GM04504 (cell line): ENCODE measurements at places on chromosomes 1 and 21.

GRCh38 chr1:93345633-93346420, at the start of gene DR1:
DR1 (plus strand) TSS chr1:93345907; CDS start chr1:93346646, 739 bp downstream.
- peak; percentile 87 for DNase-seq

DNA sequence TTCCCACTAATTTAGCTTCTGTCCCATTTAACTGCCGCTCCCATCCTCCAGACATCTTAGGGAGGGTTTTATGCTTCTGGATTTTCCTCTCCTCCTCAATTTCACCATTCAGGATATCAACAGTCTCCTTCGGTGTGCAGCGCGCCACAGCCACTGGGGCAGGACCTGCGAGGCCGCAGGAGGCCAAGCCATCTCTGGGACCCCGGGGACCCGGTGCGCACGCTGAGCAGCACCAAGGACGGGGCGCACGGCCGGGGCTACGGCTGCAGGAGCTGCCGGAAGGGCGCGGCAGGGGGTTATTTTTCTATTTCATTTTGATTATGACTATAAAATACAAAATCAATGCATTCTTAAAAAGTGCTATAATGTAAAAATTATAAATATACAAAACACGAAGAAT, 1238.4 kb upstream of the NCAM2 start:
- DNase-seq, result no peak

DNA sequence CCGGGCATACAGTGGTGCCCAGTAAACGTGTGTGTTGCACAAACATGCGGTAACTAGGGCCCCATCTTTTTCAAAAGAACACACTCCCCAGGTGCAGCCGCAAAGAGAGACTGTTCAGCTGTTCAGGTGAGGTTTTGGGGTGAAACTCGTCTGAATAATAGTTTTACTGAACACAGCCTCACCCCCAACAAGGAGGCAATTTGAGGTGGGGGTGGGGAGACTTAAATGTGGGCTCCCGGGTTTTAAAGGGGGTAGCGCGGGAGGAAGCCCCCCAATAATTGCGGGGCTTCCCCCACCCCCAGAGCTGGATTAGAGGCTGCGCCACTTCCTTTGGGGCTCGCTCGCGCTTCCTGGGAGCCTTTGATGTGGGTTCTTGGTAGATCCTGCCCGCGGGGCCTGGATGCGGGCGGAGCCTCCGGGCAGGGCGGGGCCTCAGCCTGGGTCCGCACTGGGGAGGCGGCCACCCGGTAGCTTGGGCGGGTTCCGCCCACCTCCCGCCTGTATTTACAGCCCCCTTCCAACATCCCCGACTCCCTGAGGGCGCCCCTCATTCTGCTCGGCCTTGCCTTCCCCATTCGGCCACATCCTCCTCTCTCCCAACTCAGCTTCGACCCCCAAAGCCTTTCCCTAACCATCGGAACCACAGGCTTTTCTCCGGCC, 6.4 kb upstream of the EPHA2 start:
- no peak for DNase-seq

DNA sequence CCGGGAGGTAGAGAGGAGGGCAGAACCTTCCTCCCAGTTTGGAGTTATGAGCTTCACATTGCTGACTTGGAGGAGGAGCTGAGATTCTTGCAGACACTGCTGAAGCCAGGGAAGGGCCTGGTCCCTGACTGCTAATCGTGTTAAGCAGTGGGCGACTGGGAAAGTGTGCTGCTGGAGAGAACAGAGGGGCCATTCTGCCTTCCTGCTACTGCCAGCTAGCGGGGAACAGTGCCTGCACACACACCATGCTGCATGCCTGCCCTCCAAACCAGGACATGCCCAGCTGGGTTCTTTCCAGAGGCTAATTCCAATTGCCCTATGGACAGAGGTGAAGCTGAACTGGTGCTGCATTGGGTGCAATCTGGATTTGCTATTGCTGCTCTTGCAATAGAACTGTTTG, 281.4 kb downstream of the AJAP1 start:
- no peak for DNase-seq

DNA sequence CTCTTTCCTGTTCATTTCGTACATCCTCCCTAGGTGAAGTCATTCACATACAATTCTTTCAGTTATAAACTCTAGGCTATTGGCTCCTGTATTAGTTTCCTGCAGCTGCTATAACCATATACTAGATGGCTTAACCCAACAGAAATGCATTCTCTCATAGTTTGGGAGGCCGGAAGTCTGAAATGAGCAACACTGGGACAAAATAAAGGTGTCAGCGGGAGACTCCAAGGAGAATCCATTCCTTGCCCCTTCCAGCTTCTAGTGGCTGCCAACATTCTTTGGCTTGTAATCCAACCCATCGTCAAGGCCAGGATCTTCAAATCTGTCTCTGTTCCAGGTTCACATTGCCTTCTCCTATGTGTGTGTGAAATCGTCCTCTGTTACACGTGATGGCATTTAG, 71.3 kb downstream of the TOR3A start:
- no peak for DNase-seq

- no peak for DNase-seq
These were observed 2.0 kb downstream of the SKI start for GRCh38 chr1:2229911-2230731.

DNA sequence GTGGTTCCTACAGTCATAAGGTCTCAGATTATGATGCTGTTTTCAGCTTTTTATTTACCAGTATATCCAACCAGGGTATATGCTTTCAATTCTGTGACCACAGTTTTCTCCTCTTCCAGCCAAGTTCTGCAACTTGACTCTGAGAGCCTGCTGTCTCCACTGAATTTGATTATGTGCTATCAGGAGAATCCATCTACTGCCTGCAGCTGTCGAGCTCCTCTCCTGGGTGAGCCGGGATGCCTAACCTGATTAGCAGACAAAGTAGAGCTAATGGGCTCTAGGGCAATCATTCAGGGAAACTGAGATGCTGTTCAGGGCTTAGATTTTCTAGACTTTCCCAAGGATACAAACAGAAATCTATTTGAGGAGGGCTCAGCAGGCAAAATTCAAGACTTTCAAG, 271.5 kb upstream of the BEND5 start:
- no peak for DNase-seq

DNA sequence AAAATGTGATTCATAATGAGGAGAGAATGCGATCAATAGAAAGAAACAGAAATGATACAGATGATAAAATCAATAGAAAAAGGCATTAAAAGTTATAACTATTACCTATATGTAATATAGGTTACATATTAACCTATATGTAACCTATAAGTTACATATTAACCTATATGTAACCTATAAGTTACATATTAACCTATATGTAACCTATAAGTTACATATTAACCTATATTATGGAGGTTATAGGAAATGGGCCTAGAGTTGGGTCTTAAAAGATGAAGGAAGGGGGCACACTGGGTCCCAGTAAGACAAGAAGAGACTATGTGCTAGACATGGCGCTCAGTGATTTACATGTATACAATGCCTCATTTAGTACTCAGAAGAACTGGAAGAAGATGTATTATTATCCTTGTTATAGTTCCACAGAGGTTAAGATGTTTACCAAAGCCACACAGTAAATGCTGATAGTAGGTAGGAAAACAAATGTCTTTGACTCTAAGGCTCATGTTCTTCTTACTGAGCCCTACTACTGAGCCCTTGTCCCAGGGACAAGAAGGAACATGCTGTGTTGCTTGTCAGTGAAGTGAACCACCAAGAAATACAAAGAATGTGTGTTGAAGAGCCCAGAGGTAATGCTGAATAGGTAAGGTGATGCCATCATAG, 444.6 kb upstream of the PLXNA2 start:
- no peak for DNase-seq

DNA sequence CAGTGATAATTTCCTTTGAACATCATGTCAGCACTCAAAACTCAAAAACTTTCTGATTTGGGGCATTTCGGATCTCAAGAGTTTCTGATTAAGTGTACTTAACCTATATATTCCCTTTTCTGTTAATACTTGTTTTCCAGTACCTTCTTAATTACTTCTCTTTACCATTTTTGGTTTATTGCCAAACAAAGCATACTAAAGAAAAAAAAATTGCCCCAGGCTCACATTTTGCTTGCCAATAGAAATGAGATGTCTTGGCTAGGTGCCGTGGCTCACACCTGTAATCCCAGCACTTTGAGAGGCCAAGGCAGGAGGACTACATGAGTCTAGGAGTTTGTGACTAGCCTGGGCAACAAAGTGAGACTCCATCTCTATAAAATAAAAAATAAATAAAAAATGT, 4.8 kb downstream of the PSMD4 start:
- DNase-seq, result no peak

DNA sequence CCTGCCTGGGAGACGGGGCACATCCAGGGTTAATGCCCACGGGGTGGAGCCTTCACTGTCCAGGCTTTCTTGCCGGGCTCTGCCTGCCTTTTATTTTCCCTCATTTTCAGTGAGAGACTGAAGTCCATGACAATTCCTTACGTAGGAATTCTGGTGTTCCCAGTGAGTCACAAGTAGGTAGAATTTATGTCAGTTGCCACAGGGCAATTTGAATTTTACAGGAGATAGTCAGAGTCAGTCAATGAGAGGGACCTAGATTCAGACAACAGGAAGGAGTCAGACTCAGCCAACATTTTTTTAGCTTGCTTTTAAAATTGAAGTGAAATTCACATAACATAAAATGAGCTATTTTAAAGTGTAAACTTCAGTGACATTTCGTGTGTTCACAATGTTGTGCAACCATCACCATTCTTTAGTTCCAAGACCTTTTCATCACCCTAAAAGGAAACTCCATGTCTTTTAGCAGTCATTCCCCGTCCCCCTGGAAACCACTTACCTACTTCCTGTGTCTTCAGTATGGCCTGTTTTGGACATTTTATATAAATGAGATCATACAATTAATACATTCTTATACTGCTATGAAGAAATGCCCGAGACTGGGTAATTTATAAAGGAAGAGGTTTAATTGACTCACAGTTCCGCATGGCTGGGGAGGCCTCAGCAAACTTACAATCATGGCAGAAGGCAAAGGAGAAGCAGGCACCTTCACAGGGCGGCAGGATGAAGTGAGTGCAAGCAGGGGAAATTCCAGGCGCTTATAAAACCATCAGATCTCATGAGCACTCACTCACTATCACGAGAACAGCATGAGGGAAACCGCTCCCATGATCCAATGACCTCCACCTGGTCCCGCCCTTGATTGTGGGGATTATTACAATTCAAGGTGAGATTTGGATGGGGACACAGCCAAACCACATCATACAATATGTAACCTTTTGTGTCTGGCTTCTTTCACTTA, 14.6 kb downstream of the AJAP1 start:
- DNase-seq, result peak; percentile 80

- DNase-seq, result no peak
These were observed 111.5 kb upstream of the ETV3 start for GRCh38 chr1:157249739-157250138.

DNA sequence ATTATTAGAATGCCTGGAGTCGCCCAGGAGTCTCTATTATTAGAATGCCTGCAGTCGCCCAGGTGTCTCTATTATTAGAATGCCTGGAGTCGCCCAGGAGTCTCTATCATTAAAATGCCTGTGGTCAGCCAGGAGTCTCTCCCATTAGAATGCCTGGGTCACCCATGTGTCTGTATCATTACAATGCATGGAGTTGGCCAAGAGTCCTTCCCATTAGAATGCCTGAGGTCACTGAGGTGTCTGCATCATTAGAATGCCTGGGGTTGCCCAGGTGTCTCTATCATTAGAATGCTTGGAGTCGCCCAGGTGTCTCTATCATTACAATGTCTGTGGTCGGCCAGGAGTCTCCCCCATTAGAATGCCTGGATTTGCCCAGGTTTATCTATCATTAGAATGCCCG, 66.9 kb downstream of the RNF187 start:
- no peak for DNase-seq

GRCh38 chr1:39646232-39647081, 7.0 kb upstream of the HEYL start:
- peak; percentile 40 for DNase-seq

DNA sequence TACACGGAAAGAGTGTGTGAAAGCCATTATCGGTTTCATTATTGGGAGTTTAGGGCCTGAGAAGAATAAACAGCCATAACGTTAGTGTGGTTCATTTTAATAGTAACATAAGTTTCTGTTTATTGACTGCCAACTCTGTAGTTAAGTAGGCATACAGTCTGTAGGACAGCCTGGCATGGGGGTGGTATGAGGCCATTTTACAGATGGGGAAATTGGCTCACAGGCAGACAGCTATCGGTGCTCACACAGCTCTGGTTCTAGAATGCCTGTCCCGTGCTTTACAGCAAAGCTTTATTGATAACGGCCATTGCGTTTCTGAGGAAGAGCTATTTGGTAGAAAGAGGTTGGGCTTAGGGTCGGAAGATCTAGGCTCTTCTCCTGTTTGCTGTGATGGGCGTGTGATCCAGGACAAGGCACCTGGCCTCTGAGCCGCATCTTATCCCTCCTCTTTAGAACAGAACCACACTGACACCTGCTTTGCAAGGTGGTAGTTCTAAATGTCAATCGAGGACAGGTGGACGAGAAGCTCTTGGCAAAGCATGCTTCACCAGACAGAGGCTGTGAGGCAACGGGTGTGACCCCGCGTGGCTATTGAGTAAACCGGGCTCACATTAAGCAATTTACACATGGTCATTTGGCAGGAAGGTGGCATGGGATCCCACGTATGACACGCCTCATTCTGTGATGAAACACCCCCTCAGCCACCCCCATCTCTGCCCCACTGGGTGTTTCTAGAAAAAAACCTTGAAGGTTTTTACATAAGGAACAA, 14.9 kb downstream of the ETS2 start:
- no peak for DNase-seq

GRCh38 chr1:185358957-185359356, 41.9 kb upstream of the IVNS1ABP start:
- no peak for DNase-seq

DNA sequence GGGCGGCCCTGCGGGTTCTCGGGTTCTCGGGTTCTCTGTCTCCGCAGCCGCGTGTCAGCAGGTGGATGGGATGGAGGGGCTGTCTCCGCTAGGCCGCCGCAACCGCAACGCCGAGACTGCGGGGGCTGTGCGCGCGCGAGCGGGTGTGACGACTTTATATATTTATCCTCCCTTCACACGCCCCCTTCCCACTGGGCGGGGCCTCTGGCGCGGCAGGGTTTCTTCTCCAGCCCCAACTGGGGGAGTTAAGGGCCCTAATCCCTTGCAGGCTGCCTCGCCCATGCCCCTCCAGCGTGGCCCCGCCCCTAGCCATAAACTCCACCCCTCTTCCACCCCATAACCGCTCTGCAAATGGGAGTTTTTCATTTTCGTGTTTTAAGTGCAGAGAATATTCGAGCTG, 3.4 kb downstream of the IGSF21 start:
- no peak for DNase-seq

- no peak for DNase-seq
These were observed 50.5 kb downstream of the VCAM1 start for GRCh38 chr1:100769906-100770646.

DNA sequence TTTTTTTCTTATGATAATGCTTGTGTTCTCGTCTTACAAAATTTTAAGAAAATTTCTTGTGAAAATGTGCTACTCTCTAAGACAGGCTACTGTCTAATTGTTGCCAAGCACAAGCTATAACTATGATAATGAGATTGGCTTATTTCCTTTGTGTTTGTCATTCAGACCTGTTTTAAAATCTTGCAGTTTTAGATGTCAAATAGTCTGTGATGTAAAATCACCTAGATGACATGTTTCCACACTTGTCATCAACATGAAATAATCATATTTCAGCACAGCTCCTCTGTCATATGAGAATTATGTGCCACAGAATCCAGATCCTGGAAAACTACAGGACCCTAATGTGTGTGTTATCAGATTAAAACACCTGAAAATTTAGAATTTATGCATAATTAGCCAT, 539.7 kb downstream of the USP25 start:
- no peak for DNase-seq

GRCh38 chr1:217717959-217718358, 86.8 kb downstream of the SPATA17 start:
- no peak for DNase-seq
